ENCODE measurements at places on chromosomes 5 and 9.

GRCh38 chr5:68381909-68382308 lies 166.4 kb downstream of the PIK3R1 start:
- peak; percentile 39 for DNase-seq

- no peak for DNase-seq
Observed at GRCh38 chr5:111942661-111943401, 185.8 kb upstream of the NREP start.

- no peak for DNase-seq
Observed at GRCh38 chr5:59206132-59206581, 623.3 kb downstream of the RAB3C start.

- no peak for DNase-seq
Observed at GRCh38 chr5:144076521-144077083, 93.9 kb downstream of the YIPF5 start.

- no peak for DNase-seq
Observed at GRCh38 chr5:1950708-1951103, 68.0 kb upstream of the IRX4 start.

DNA sequence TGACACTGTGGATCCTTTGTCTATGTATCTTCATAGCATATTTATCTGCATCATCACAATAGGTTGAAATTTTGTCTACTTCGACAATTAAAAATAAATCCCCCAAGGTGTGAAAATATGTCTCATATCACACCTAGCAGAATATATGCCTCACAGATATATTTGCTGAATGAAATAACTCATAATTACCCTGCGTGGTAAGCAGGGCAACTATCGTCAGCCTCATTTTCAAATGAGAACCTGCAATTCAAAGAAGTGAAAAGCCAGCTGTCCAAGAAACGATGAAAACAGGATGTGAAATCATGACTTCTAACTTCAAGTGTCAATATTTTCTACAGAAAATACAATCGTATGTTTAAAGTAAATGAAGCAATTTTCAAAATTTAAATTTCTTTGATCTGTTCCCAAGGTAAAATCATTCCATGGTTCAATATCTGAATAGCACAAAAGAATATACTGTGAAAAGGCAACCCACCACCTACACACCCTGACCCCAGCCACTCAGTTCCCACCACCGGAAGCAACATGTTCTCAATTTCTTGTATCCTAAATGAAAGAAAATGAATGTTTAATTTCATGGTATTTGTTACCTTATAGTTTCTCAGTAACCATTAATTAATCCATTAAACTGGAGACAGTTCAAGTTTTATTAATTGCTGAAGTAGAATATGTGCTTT lies 57.1 kb downstream of the TBCA start:
- no peak for DNase-seq

DNA sequence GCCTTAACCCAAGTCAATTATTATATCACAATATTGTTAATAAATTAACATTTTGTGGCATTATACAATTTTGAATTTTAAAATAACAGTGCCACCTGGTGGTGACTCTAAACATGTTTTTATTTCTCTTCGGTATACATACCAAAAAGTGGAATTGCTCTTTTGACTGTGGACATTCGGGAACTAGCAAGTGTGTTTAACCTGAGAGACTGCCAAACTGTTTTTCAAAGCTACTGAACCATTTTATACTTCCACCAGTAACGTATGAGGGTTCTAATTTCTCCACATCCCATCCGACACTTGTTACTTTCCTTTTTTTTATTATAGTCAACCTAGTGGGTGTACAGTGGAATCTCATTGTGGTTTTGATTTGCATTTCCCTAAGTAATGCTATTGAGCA lies 18.3 kb upstream of the HSDL2 start:
- DNase-seq = peak; percentile 41

GRCh38 chr9:92517046-92517445 lies 18.7 kb downstream of the ECM2 start:
- no peak for DNase-seq

GRCh38 chr5:160923936-160924710 lies 72.1 kb upstream of the ATP10B start:
- no peak for DNase-seq

DNA sequence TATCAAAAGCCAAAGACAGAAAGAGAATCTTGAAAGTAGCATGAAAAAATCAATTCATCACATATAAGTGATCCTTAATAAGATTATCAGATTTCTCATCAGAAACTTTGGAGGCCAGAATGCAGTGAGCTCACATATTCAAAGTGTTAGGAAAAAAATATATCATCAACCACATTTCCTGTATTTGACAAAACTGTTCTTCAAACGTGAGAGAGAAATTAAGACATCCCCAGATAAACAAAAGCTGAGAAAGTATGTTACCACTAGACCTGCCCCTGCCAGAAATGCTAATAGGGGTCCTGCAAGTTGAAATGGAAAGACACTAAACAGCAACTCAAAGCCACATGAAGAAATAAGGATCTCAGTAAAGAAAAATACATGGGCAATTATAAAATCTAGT lies 29.9 kb downstream of the HACD4 start:
- DNase-seq = no peak

DNA sequence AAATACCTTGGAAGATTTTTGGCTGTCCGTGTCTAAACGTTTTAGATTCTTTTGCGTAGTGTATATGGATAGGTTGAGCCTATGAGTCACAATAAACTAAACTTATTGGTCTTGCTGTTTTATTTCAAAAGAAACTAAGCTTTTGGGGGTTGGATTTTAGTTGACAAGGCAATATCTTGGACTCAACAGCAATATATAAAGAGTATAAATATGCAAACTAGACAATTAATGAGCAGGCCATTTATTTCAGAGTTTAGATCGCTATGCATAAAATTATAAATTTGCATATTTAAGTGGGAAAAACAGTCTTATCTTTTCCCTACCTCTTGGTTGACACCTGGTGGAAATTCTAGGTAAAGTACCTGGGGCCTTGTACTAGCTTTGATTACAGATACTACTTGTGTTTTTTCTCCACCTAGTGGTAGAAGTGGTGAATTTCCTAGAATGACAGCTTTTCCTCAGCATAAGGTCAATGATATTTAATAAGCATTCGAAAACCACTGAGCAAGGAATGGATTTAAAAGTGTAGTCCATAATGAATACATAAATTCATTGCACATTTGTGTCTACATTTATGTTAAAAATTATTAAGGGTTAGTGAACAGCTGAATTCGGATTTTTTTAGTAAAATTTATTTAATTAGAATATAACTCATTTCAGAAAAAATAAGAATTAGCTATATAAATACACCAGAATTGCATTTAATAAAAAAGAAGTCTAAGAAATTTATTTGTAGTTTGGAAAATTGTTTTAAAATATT lies 1.7 kb upstream of the ARRDC3 start:
- peak; percentile 71 for DNase-seq

- no peak for DNase-seq
Observed at GRCh38 chr5:164204338-164204946, 699.0 kb downstream of the MAT2B start.

DNA sequence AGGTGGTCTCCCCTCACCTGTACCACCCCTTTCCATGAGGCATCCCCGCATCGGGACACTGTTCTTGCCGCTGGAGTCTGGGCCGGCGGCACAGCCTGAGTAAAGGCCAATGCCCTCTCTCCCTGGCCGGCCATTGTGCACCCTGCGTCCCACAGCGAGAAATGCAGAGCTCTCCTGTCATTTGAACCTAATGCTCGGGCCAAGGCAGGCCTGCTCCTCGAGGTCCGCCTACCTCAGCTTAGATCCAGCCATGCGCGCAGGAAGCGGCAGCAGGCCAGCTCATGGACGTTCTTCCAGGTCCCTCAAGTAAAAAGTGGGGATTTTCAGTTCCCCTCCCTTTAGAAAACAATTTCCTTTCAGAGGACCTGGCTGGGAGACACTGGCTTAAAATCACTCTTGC lies 135.0 kb downstream of the HSD17B3 start:
- DNase-seq = no peak

DNA sequence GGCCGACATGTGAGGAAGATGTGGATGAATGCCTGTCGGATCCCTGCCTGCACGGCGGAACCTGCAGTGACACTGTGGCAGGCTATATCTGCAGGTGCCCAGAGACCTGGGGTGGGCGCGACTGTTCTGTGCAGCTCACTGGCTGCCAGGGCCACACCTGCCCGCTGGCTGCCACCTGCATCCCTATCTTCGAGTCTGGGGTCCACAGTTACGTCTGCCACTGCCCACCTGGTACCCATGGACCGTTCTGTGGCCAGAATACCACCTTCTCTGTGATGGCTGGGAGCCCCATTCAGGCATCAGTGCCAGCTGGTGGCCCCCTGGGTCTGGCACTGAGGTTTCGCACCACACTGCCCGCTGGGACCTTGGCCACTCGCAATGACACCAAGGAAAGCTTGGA lies 14.1 kb downstream of the CRB2 start:
- DNase-seq = no peak

DNA sequence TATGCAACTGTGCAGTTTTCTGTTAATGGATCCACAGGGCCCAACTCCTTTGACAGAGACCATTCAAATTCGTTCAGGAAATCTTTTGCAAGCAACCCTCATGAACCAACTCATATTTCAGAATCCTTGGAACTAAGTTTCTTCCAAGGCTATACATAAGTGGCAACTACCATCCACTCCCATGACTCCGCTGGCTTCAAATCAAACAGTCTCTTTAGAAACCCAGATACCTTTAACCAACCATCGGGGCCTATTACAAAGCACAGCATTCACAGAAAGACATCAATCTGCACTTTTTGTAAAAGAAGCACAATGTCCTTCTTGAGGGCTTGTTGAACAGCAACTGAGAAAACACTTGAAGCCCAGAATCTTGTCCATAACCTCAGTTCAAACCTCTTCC lies 526.9 kb downstream of the DTWD2 start:
- no peak for DNase-seq

GRCh38 chr5:2047341-2047927 lies 164.7 kb upstream of the IRX4 start:
- DNase-seq = no peak

DNA sequence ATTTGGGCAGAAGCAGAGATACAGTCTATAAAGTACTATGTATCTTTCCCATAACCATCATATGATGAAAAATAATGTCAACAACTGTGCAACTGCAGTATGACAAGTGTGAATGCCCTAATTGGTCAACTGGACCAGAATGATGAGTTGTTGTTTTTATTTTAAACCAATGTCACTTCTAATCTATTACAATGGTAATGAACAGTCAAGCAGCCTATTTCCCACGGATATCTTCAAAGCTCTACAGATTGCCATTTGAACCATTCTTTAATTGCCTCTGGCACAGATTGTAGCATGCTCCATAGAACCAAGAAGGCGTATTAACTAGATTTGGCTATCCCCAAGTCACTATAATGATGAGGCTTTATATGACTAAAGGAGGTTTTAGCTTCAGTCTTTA lies 233.6 kb downstream of the TRPM3 start:
- no peak for DNase-seq

DNA sequence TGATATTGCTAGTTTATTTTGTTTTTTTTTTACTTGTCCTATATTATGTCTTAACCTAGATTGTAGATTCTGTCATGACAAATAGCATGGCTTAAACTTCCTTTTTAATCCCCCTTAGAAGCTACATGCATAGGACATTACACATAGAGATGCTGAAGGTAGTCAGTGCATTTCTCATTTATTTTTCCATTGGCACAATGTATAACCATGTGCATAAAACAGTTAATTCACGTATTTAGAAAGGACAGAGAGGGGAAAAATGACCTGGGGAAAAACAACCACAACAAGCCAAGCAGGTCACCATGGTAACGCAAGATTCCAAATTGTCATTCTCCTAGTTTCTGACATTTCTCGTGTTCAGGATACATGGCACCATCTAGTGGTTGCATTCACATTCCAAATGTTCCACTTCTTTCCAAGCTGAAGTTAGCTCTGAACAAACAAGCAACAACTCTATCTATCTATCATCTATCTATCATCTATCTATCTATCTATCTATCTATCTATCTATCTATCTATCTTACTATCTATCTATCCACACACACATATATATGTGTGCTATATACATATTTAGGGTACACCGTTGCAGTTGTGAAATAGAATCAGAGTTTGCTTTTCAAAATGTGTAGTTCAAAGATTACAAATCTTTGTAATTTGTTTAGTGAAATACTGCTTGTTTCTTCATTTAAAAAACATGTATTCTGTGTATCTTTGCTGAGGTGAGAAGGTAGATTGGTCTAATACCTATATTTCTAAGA lies 487.2 kb upstream of the ST8SIA4 start:
- no peak for DNase-seq

GRCh38 chr5:140622301-140622700 lies 10.7 kb downstream of the CD14 start:
- no peak for DNase-seq

- DNase-seq = no peak
Observed at GRCh38 chr5:54062958-54063357, 247.4 kb downstream of the ARL15 start.

GRCh38 chr5:53713978-53714666 lies 153.7 kb downstream of the NDUFS4 start:
- DNase-seq = no peak

DNA sequence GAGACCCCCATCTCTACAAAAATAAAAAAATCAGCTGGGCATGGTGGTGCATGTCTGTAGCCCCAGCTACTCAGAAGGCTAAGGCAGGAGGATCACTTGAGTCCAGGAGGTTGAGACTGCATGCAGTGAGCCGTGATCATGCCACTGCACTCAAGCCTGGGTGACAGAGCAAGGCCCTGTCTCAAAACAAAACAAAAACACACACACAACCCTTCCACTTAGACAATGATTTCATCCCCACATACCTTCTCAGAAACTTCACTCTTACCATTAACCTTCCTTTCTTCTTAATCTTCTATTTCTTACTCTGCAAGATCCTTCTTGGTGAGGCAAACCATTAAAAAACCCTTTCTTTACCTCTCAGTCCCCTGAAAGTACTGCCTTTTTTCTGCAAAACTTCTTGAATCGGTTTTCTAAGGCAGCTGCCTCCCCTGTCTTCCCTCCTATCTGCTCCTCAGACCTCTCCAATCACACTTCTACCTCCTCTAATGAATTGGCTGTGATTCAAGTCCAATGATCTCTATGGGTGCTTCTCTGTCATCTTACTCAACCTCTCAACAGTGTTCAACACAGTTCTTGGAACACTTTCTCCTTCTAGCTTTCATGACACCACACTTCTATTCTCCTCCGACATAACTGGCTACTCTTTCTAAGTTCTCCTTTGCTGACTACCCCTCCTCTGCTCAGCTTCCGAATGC lies 47.3 kb downstream of the PFDN1 start:
- no peak for DNase-seq

DNA sequence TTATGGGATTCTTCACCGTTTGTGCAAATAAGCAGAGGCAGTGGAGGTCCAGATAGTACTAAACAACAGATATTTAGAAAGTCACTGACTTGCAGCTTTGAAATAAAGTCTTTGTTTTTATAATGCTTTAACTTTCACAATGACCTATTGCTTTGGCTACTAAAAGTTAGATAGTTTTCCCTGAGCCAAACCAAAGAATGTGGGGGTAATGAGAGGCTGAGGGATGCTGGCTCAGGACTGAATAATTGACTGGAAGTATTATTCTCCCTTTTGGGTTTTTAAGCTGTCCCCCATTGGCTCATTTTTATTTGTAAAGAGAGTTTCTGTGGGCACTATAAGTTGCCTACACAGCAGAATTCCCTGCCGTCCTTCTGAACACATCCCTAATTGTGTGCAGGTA lies 99.2 kb upstream of the ACTBL2 start:
- DNase-seq = no peak
